COR-L47 (cell line): ENCODE measurements at places on chromosomes 7 and 10.

GRCh38 chr7:138556771-138557484 is 96.9 kb downstream of the TRIM24 start:
- no peak for DNase-seq

GRCh38 chr7:51303142-51303525 is 13.5 kb downstream of the COBL start:
- DNase-seq: no peak

DNA sequence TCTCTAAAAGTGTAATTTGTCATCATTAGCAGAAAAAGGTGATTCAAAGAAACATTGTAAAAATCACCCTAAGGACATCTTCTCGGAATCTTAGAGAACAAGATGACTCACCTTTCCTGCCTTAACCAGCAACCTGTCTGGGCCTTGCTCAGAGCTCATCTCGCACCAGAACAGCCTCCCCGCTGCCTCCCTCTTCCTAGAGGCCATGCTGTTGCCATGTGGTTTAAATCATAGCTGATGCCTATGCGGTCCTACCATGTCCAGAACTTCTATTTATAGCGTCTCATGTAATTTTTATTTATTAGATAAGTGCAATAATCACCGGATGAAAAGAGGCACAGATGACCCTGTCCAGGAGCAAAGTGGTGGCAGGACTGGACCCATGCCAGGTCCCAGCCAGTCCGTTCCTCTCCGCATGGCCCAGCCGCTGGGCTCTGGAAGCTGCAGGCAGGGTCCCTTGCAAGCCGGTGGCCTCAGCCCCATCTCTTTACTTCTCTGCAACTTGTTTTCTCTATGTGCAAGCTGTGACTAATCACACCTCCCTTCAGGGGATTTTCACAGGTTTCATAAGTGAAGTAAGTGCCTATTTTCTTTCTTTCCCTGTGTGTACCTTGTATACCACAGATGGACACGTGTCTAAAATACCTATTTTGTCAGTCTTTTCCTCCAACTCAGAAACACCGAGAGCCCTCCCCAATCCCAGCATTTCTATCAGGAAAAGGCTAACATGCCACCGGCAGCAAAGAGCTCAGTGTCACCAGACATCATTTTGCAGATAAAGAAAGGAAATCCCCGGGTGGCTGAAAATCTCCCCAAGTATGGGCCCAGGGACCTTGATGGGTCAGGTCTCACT is 27.1 kb downstream of the KLF6 start:
- no peak for DNase-seq

GRCh38 chr10:98469001-98469931 is 22.5 kb upstream of the HPS1 start:
- no peak for DNase-seq

DNA sequence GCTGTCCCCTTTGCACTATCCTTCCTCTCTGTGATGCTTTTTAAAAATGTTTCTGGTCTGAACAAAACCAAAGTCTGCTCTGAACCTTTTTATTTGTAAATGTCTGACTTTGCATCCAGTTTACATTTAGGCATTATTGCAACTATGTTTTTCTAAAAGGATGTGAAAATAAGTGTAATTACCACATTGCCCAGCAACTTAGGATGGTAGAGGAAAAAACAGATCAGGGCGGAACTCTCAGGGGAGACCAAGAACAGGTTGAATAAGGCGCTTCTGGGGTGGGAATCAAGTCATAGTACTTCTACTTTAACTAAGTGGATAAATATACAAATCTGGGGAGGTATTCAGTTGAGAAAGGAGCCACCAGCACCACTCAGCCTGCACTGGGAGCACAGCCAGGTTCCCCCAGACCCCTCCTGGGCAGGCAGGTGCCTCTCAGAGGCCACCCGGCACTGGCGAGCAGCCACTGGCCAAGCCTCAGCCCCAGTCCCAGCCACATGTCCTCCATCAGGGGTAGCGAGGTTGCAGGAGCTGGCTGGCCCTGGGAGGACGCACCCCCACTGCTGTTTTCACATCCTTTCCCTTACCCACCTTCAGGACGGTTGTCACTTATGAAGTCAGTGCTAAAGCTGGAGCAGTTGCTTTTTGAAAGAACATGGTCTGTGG is 11.4 kb upstream of the CSGALNACT2 start:
- no peak for DNase-seq

- DNase-seq: no peak
Observed at GRCh38 chr10:70512149-70512639, 33.6 kb downstream of the PALD1 start.

DNA sequence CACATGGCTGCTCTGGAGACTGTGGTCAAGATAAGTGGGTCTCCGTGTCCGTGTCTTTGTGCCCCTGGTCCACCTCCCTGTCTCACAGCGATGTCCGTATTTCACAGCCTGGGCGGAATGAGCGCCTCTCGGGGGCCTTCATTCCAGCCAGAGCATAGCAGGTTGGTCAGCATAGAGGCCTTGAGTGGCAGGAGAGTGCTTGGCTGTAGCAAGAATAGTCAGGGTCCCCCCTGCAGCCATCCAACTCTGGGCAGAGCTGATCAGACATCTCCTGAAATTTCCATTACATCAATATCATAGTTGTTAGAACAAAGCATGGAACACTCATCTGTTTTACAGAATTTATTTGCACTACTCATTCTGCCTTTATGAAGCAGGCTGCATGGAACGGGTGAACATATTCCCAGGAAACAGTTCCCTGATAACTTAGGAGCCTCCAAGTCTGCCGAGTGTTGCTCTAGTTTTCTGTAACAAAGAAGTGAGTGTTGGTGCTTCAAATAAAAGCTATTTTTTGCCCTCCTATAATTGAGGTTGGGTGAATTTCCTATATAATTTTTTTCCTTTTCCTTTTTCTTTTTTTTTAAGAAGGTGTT is 255.3 kb downstream of the INHBA start:
- DNase-seq: no peak

DNA sequence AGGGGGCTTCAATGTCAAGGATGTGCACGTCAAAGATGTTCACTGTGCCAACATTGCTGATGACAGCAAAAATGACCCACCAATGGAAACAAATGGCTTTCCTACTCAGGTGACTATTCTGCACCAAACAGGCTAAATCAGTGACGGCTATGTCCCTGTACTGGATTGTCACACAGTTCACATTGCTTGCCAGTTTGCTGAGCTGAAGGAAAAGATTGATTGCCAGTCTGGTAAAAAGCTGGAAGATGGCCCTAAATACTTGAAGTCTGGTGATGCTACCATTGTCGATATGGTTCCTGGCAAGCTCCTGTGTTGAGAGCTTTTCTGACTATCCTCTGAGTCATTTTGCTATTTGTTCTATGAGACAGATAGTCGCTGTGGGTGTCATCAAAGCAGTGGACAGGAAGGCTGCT is 202.2 kb upstream of the ETV1 start:
- no peak for DNase-seq

DNA sequence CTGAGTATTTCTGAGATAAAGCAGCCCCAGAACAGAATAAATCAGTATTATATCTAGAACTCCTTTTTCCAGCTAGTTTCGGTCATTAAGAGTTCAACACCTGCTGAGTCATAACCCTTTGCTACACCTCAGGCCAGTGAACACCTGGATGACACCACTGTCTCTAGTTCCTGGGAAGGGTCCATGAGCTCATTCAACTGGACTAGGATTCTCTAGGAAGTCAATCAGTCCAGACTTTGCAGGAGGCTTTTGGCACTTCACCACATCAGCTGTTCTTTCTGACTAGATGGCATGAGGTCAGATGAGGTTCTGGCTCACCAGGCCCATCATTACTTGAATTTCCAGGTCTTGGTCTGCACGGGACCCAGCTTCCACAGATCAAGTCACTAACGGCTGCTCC is 11.7 kb downstream of the SLC39A12 start:
- no peak for DNase-seq
